ENCODE measurements at places on chromosomes 7 and 10.

DNA sequence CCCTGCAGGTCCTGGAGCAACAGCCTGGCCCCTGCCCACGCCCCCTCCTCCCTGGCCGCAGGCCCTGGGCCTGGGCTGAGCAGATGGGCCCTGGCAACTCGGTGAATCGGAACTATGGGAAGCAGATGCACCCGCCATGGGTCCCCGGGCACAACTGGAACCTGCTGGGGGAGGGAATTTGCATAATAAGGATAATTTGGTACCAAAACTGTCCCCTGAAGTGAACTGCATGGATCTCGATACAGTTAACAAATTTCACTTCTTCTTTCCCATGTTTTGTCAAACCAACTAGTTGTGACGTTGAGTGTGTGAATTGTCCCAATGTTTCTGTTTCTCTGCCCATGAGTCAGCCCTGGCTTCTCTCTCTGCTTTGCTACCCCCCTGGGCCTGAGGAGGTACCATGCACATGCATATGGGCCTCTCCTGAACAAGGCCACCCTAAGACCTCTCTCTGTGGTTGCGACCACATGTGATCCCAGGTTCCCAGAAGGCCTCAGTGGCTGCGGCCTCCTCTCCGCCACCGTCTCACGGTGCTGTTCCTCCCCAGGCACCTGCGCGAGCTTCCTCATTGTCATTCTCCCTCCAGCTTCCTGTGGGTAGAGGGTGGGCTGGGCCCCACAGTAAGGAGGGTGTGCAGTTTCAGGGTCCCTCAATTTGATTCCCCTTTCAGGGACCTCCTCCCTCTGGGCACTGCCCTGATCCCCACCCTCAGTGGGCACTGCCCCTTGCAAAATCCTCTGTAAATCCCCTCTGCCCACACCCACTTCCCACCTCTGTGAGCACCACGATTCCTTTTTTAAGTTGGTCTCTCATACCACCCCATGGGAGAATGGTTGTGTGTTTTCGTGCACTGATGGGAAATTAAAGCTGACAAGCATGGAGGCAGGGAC, 40.0 kb downstream of the FIGNL1 start:
- DNase-seq = no peak

DNA sequence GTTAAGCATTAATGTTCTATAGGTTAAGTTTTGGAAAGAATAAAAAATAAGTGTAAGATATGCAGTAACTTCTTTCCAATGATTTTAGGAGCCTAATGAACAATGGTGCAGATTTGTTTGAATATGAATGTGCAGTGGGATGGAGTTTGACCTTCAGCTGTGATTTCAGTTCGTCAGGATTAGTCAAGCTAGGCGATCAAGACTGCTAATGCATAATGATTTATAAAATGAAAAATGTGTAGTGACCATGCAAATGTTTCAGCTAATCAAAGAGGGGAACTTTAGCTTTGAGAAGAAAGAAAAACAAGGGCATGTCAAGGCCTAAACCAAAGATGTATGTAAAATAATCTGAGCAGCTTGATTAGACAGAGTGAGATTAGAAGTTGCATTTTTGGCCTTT, 208.5 kb downstream of the FOXP2 start:
- no peak for DNase-seq

DNA sequence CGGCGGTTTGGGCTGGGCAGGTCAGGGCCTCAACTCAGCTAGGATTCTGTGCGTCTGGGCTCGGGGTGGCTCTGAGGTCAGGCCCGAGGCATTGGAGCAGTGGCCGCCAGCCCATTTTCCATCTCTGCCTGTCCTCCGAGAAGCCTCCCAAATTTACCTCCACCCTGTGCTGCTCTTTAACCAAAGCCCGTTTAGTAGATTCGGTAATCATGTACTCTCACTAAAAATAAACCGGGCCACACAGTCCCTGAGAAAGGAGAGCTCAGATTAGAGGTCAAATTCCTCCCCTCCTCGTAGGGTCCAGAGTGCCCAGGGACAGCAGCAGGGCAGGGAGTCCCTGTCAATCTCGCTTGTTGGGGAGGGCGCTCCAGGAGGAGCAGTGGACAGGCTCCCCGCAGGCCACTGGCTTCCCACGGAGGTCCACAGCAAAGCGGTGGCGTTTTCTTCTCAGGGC, 88.7 kb upstream of the CHST15 start:
- no peak for DNase-seq

DNA sequence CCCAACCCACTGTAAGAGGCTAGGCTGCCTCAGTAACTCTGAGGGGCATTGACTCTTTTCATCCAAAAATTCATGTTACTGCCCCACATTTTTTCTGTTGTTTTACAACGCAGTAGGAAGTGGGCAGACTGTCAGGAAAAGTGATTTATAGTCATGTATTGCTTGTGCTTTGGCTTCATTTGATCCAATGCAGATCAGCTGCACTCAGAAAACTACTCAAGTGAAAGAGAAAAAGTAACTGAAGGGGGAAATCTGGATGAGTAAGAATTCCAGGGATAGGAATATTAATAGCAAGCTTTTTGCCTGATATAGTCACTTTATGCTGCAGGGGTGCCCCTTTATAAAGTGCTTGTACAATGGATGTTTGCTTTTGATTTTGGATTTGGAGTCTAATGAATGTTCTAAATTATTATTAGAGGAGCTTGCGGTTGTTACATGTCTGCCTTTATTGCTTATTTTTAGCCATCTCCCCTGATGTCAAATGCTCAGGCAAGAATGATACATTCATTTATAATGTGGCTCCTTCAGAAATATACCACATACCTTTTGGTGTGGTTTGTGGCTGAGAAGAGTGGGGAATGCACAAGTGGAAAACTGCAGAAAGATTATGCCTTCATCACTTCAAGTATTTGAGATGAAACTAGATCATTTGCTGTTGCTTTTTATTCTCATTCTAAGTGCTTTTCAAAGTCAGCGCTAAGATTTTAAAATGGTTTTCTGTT, 86.1 kb downstream of the EGFR start:
- DNase-seq = no peak

GRCh38 chr10:48758411-48758810, 73.7 kb downstream of the WDFY4 start:
- no peak for DNase-seq

DNA sequence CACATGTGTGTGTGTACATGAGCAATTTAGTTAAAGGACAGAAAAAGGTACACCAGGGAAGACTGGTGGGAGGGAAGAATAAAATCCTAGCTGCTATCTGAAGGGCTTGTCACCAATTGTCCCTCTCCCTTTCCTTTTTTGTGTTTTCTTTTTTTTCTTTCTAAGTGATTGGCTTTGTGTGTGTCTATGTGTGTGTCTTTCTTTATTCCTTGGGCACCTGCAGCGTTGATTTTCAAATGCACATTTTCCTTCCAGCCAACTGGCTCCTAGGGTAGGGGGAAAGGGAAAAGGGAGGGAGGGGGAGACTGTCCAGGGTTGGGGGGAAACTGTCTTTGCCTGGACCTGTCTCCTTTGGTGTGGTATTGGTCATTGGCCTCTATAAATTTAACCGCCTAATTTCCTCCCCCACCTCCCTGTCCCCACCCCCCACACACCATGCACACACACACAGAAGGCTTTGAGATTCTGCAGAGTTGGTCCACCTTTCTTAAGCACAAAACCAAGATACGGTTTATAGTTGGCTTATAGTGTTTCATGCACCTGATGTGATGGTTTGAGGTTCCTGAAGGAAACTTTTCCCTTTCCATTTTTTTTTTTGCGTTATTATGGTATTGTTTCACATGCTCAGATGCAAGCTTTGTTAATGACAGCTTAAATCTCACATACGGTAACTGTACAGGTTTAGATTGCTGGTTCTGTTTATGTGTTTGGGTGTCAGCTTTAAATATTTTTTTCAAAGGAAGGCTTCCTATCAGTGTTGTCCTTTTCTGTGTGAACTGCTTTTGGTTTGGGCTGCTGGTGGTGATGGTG, 2.6 kb downstream of the AUTS2 start:
- DNase-seq = no peak

DNA sequence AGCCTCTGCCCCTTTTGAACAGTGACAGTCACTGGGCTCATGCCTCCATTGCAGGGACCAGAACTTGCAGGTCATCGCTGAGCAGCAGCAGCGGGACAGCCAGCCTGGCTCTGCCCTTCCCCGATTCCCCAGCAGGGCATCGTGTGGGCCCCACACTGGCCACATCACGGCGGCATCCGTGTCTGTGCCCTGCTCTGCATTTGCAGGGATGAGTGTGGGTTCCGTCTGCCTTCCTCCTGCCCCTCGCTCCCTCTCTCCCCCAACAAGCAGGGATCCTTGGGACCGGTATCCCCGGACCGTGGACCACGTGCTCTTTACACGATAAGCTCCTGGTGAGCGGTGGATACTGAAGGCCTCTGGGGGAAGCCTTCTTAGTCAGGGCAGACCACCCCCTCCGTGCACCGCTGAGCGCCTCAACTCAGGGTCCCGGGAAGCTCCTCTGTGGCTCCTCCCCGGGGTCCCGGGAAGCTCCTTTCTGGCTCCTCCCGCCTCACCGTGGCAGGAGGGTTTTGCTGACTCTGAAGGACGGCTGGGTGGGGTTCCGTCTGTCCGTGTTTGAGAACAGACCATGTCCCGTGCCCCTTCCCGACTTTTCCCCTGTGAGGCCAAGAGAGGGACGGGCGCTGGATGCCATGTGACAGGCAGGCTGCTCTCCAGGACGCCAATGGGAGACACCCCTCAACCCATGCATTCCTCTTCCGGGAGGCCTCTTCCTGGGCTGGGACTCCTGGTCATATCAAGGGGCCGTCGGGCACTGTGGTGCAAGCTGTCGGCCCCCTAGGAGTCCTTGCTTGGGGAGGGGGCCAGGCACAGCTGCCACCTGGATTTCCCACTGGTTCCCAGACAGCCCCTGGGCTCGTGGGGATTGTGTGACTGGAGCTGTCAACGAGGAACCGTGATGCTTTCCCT, 23.5 kb upstream of the NKX6-2 start:
- DNase-seq = no peak

- DNase-seq = no peak
These were observed 186.2 kb upstream of the PRKCQ start for GRCh38 chr10:6766131-6766801.

- no peak for DNase-seq
These were observed 60.4 kb downstream of the RNLS start for GRCh38 chr10:88522715-88523114.

DNA sequence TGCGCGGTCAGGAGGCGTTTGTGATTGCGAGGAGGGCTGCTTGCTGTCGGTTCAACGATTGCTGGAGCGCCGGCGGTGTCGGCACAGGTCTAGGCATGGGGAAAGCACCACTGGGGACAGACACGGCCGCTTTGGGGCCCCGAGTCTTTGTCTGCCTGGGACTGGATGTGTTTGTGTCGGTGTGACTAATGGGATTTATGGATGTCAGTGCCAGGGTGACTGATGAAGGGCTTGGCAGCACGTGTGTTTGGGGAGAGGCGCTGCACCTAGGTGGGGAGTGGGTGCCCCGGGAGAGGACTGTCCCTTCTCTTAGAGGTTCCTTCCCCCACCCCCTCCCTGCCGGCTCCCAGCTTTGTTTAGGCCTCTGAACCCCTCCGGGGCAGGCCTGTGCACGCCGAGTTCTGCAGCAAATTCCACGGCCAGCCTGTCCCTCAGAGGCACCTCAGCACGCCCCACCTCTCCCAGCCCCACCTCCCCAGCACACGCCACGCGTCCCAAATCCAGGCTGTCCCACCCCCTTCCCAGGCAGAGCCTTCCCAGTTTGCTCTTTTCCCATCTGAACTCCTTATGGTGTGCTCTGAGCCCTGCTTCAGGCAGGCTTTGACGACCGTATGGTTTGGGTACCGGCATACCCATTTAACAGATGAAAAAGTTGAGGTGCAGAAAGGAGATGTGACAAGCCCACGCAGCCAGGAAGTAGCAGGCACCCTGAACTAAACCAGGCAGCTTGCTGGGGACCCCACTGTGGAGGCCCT, 6.4 kb upstream of the TNRC18 start:
- no peak for DNase-seq

DNA sequence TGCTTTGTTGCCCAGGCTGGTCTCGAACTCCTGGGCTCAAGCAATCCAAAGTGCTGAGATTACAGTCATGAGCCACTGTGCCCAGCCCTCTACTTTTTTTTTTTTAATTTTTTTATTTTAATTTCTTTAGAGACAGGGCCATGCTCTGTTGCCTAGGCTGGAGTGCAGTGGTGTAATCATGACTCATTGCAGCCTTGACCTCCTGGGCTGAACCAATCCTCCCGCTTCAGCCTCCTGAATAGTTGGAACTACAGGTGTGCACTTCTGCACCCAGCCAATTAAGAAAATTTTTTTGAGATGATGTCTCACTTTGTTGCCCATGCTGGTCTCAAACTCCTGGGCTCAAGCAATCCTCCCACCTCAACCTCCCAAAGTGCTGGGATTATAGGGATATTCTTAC, 528.6 kb downstream of the GATA3 start:
- no peak for DNase-seq

- no peak for DNase-seq
These were observed 147.1 kb downstream of the RNF216 start for GRCh38 chr7:5634107-5634950.

- no peak for DNase-seq
These were observed 70.1 kb downstream of the ITPRID1 start for GRCh38 chr7:31583942-31584341.

DNA sequence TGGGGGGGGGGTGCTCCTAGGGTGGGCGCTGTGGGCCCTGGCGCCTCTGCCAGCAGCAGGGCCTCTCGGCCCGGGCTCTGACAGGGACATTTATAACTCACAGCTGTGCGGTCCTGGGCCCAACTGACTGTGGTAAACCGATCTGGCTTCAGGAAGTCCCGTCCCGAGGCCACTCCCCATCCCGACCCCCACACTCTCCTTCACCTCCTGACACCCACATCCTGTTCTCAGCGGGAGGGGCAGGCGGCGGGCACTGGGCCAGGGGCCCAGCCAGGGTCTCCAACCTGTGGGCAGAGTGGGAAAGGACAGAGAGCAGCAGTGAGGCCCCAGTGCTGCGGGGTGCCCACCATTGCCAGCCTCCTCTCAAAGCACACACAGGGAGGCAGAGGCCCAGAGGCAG, 69.1 kb downstream of the ZMIZ1 start:
- DNase-seq = no peak

GRCh38 chr10:784403-785088, 95.1 kb upstream of the DIP2C start:
- DNase-seq = peak; percentile 34

DNA sequence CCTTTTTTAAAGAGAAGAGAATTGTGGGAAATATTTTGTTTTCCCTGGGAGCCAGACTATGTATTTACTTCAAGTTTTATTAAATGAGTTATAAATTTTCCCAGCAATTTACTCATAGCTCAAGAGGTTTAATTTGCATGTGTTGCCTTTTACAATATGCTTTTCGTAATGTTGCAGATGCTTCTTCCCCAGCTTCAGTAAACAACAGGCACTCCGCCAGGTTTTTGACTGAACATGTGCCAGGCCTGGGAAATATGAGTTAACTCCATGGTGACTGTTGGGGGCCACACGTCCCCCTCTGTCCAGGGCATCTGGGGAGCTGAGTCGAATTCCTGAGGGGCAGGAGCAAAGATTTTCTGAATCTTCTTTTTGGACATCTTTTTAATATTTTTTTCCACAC, 545.7 kb downstream of the LRMDA start:
- DNase-seq = no peak

All from caudate nucleus (tissue), 63 donors.